NCI-H187 (cell line): ENCODE measurements at places on chromosomes 7 and 10.

DNA sequence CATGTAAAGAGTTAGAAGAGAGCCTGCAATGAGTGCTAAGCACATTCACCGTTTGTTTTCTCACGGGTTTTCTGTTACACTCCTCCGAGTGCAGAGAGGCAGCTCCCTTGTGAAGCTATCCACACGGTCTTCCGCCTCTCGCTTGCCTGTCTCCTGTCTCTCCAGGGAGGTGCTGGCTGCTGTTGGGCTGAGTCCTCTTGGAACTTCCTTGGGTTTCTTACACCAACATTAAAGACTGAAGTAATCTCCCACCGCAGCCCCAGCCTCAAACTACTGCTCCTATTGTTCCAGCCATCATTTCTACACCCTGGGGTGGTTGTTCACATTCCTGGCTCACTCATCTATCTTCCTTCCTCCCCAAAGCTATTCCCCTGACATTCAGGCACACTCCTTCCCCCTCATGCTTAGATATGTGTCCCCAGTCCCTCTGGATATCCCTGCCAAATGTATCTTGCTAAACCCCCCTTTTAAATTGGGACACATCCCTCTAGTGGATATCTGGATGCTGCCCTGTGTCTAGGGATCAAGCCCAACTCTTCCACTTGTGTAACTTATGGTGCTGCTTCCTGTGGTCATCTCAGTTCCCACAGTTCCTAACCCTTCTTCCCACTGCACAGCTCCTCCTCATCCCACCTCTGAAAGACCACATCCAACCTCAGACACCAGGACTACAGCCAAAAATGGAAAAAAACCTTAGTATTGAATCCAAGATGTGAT, 14.1 kb downstream of the ESYT2 start:
- no peak for DNase-seq

- DNase-seq, result no peak
Measured at GRCh38 chr7:152867502-152867874, 107.9 kb downstream of the ACTR3B start.

DNA sequence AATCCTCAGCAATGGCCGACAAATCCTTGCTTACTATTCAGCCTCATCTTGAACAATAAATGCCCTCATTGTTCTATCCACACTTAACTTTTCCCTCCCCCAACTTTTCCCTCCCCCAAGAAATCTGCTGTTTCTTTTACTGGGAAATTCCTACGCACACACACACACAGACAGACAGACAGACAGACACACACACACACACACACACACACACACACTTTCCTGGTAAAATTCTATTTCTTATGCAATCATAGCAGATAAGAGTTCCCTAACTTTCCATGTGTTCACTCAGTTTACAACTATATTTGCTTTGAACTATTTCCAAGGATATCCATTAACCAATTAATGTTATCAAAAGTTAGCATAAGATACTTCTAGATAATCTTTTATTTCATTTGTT, 52.9 kb downstream of the RELN start:
- DNase-seq, result no peak

DNA sequence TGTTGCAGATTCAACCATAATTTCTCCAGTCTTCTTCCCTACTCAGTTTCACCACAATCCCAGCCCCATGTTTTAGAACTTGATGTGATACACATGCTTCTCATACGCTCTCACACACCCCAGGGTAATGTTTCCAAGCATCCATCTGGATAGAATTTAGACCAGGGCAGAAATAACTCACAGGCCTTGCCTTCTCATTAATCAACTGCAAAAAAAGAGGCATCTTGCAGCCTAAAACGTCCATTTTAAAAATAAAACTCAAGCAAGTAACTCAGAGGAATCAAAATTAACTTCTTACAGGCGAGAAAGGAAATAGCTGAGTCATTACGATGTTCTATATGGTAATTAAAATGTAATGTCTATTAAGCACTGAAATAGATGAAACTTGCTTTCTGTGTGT, 127.2 kb upstream of the RSU1 start:
- DNase-seq, result no peak

DNA sequence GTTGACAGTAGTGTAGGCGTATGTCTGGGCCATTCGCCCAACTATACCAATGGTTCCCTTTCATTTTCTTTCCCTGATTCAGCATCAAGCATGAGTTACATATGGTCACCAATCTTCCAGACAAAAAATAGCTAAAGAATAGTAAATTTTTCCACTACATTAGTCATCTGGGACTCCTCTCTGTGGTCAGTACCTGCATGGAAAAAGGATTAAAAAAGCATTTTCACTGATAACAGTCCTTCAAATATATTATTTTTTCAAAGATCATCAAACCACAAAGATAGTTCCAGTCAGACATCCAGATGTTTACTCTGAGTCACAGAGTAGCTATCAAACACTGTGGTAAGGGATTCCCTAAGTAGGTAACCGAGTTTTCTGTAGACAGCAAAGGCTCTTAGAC, 302.6 kb upstream of the SEMA3D start:
- DNase-seq, result no peak

- DNase-seq, result no peak
Measured at GRCh38 chr7:40604601-40605438, 470.0 kb downstream of the SUGCT start.

DNA sequence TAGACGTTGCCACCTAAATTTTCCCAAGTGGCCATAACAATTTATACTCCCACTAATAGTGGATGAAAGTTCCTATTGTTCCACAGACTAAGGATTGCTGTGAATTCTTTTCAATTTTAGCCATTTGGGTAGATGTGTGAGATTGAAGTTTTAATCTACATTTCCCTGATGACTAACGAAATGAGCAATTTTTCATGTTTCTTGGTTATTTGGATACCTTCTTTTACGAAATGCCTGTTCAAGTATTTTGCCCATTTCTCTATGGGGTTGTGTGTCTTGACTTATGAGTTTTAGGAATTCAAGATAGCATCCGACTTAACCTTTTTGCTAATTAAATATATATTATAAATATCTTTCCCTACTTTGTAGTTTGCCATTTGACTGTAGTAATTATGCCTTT, 16.4 kb upstream of the PRKG1 start:
- DNase-seq, result no peak

- no peak for DNase-seq
Measured at GRCh38 chr7:77655836-77656455, 40.3 kb upstream of the RSBN1L start.

DNA sequence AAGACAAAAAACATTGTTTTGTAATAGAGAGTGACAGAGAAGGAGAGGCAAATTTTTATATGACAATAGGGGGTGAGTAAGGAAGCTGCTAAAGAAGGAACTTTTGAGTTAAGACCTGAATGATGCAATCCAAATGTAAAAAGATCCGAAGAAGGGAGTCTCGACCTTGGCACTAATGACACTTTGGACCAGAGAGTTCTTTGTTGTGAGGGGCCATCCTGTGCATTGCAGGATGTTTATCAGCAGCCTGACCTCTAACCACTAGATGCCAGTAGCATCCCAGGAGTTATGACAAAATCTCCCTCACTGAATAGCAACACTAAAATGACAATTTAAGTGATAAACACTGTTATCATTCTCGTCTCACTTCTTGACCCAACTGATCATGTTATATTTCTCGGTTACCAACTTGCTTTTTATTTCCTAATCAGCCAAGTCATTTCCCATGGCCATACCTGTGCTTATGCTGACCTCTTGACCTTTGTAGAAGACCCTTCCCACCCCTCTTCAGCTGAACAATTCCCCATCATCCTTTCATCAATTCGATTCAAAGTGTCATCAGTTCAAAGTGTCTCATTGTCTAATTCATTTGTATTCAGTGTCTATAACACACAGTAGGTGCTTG, 30.0 kb downstream of the DGKI start:
- no peak for DNase-seq

DNA sequence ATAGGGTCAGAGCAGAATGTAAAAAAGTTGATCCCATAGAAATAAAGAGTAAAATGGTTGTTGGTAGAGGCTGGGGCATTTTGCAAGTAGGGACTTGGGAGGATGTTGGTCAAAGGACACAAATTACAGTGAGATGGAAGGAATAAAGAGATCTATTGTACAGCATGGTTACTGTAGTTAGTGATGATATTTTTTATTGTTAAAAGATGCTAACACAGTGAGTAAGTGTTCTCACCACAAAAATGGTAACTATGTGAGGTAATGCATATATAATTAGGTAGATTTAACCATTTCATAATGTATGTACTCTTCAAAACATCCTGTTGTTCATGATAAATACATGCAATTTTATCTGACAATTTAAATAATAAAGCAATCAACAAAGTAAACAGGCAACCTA, 280.7 kb upstream of the MAGI2 start:
- no peak for DNase-seq

GRCh38 chr7:91657483-91658071, 222.9 kb downstream of the MTERF1 start:
- DNase-seq, result no peak

GRCh38 chr7:34013421-34013820, 108.1 kb downstream of the BMPER start:
- no peak for DNase-seq

DNA sequence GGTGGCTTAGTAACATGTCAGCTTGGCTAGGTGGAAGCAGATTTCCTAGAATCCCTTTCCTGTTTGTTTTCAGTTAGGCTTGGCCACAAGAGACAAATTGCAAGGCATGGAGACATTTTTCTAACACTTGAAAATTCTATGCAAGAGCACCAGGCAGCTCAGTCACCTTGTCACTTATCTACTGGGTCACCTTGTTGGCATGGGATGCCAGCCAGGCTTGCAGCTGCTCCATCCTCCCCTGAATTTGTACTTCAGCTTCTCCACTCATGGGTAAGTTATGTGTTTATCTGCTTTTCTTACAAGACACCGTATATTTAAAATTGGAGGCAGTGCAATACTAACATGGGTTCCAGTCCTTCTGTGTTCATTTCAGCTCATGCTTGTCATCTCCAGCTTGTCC, 40.2 kb upstream of the CCSER2 start:
- DNase-seq, result no peak

GRCh38 chr7:151000897-151001495, 10.2 kb downstream of the NOS3 start:
- no peak for DNase-seq

GRCh38 chr7:113119429-113119828, 1.1 kb upstream of the SMIM30 start:
- DNase-seq, result no peak

- DNase-seq, result no peak
Measured at GRCh38 chr10:122421742-122422141, 32.7 kb upstream of the ARMS2 start.

DNA sequence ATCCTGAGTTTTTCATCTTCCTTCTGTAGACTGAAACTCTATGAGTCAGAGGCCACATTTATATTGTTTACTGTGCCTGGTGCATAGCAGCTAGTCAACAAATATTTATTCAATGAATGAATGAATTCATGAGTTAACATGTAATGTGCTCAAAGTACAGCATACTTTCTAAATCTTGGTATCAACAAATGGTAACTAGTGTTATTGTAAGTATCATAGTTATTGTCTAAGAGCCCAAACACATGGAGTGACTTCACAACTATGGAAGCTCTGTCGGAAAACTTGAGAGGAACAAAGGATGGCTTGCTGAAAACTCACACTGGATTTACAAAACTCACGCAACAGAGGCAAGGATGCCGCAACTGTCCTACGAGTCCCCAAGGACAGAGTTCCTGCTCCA, 35.9 kb downstream of the DENND2A start:
- DNase-seq, result no peak

DNA sequence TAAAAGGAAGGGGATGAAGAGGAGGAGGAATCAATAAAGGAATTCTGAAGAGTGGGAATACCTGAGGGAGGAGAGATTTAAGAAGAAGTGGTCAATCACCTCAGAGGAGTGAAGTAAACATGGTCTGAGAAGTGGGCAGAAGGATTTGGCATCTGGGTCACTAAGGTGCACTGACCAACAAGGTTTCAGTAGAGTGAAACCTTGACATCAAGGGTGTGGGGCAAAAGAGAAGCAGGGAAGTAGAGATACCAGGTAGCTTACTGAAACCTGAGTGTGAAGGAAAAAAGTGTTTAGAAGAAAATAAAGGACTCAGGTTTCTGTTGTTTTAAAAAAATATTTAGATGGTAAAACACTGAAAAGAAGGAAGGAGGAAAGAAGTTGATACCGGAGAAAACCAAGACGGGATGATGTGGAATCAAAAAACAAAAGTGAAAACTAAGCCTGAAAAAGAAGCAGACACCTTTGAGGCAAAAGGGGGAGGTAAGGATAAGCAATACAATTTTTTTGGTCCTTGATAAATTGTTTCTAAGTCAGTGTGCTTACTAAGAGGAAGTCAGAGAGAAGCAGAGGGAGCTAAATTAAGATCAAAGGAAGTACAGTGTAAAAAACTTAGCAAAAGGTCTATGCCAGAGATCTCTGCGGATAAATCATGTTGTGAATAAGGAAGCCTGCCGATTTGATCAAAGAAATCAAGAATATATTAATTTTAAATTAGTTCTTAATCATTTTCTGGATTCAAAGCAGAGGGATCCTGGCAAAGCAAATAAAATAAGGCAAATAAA, 137.2 kb upstream of the GPR22 start:
- DNase-seq, result no peak

GRCh38 chr10:110005719-110006118, 2.1 kb upstream of the ADD3 start:
- no peak for DNase-seq

- DNase-seq, result no peak
Measured at GRCh38 chr10:129893104-129894089, 70.7 kb downstream of the EBF3 start.

DNA sequence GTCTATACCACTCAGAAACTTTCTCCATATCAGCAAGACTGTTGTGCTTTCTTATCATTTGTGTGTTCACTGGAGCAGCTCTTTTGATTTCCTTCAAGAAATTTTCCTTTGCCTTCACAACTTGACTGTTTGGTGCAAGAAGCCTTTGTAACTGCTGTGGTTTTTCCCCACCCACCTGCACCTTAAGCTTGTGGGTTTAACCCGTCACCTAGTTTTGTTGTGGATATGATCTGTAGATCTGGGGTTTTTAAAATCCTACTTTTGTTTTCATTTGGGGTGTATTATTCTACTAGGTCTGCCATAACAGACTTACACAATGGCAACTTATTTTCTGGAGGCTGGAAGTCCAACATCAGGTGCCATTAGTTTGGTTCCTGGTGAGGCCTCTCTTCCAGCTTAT, 30.5 kb upstream of the CHST3 start:
- DNase-seq, result no peak

DNA sequence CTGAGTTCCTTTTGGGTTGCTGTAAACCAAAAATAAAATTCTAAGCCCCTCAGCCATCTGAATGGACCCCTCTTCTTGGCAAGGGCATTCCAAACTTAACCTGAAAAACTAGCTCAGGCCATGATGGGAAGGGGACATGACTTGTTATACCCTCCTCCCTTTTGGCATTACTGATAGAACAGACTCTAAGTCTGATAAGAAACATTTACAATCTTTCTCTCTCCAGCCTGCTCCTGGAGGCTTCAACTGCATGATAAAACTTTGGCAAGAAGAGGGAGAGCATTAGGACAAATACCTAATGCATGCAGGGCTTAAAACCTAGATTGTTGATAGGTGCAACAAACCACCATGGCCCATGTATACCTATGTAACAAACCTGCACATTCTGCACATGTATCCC, 40.9 kb upstream of the ATOH7 start:
- no peak for DNase-seq
